ENCODE measurements at places on chromosomes 3 and 15.
A peak's percentile ranks its signal among the peaks of the same experiment; 100 is the strongest.

GRCh38 chr15:99090011-99090699 is 14.7 kb upstream of the SYNM start:
- DNase-seq: no peak

DNA sequence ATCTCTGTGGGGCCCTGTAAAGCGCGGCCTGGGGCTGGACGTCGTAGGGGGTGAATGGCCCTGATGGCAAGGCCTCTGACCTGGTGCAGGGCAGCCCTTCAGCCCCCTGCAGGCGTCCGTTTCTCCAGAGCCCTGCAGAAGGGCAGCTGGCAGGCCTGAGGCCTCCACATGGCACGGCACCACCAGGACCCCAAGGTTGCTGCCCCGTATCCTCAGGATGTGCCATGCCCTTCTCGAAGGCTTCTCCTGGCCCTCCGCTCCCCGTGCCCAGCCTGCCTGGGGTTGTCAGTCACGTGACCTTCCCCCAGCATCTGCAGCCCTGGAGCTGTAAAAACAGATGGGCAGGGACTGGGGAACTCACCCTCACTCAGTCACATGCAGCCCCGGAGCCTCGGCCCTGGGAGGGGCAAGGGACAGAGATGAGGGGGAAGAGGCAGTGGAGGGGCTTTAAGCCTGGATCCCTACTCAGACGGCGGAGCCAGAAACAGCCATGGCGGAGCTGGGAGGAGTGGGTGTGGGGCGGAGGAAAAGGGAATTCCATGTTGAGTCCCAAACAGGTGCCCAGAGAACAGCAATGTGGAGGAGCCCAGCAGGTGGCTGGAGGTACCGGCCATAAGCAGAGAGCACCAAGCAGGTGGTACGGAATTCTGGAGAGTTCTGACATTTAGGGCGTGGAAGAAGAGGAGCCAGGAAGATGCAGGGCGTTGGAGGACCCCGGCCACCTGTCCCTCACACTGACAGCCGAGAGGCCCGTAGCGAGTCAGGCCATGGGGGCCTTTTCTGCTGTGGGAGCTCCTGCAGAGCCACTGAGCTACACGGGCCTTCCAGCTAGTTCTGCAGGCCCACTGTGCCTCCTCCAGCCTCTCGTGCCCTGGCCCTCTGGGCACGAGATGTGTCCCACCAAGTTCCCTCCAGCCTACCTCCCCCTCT is 193.1 kb downstream of the XXYLT1 start:
- DNase-seq: no peak

GRCh38 chr3:99678896-99679295 is 40.5 kb downstream of the COL8A1 start:
- DNase-seq: no peak

- DNase-seq: no peak
These were observed 310.0 kb downstream of the SHQ1 start for GRCh38 chr3:72538070-72538745.

- no peak for DNase-seq
These were observed 73.1 kb downstream of the RAB11A start for GRCh38 chr15:65942436-65942835.

DNA sequence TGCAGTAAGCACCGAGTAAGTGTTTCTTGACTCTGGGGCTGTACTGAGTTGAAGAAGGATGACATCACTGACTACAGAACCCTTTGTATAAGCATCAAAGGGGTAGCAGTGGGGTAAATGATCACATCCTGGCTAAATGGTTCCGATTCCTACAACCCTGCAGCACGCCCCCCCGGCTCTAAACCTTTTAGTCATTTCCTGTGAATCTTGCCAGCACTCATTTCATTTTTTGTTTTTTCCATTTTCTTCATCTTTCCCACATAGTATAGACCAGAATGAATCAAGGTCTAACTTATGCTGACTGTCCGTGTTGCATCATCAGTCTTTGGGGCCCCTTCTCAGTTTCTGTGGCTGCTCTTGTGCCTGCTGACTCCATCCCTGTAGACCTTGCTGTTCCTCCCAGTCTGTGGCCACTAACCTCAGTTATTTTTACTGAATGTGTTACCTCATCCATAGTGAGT is 383.1 kb upstream of the TPRG1 start:
- DNase-seq: peak; percentile 28

DNA sequence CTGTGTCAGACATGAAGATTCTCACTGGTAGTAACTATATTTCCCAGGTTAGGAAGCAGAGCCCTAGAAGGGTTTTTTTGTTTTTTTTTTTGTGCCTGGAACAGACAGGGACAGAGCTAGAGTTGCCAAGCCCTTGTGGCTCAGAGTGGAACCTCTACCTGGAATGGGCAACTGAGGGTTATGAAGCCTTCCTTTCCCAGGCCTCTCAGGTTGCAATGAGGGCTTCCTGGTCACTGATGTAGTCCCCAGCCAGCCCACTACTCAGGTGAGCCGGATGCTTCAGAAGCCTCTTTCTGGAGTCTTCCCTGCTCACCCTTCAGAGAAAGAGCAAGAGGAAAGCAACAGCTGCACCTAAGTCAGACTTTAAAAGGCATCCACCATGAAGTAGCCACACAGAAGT is 48.8 kb upstream of the MANF start:
- no peak for DNase-seq

DNA sequence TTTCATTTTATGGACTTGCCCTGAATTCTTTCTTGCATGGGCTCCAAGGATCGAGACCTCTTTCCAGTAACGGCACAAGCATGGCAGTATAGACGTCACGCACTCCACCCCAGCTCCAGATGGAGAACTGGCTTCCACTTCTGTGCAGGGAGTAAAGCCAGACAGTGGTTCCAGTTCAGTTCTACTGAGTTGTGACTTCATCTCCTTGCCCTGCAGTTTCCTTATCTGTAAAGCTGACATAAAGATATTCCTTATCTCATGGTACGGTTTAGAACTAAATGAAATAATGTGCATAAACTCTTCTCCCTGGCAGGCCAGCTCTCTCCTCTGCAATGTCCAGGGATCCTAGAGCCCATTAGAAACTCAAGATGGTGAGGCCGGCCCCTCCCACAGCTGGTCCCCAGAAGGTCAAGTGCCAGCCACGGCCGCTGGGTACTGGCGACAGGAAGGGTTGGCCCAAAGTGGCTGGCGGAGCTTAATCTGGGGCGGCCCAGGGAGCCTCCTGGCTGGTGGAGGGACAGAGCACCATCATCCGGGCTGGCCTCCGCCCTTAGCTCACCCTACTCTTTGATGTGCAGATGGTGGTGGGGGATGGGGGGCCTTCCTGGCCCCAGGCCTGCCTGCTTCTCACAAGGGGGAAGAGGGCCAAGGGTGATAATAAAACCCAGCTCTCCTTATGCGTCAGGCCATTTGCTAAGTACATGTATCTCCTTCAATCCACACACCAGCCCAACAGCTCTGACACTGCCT is 7.2 kb downstream of the MESP2 start:
- no peak for DNase-seq

- DNase-seq: no peak
These were observed 3.5 kb downstream of the PDE12 start for GRCh38 chr3:57559526-57559925.

- DNase-seq: no peak
These were observed 70.7 kb downstream of the RIOX2 start for GRCh38 chr3:97901313-97902248.

DNA sequence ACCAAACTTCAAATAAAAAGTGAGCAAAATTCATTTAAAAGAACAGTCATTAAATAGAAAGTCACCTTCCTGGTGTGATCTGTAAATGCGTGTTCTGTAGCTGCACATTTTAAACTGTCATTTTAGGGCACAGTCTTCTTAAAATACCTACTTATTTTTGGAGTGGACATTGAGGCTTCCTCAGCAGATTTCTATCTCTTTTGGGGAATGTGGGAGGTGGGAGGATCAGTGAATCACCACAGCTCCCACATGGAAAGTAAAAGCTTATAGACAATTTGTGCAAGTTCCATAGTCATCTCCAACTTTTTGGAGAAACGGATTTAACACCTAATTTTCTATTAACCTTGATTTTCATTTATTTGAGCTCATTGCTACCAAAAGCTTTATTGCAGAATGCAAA is 21.0 kb upstream of the MOBP start:
- no peak for DNase-seq

- no peak for DNase-seq
These were observed 4.5 kb downstream of the RAF1 start for GRCh38 chr3:12659316-12660015.

GRCh38 chr3:56536735-56537134 is 20.2 kb upstream of the CCDC66 start:
- DNase-seq: no peak

DNA sequence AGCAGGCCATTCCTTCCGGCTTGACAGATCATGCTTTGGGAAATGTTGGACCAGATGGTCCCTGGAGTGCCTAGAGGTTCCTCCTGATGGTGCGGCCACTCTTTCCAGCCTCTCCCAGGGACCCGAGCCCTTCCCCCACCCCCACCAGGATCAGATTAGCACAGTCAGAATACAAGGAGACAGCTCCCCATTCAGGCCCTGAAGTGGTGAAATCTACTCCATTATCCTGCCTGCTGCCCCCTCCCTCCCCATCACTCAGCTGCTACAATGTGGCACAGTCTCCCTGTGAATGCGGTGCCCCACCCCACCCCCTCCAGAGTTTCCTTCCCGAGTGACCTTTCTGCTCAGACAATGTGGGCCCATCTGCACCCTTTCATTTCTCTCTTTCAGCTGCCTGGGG is 29.4 kb downstream of the RNU5B-1 start:
- no peak for DNase-seq

DNA sequence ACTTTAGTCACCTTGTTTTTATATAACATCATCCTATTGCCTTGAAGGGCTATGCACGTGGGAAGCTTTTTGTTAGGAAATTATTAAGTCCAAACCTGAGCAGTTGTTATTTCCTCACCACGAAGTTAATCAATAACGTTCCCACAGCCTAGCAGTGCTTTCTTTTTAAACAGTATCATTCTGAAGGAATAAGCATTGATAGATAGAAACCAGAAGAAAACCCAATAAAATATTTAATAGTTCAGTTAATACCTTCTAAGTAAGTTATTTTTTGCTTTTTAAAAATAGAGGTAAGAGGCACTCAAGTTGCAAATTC is 149.3 kb downstream of the KCNMB2 start:
- DNase-seq: no peak

- no peak for DNase-seq
These were observed 61.8 kb upstream of the ATP13A3 start for GRCh38 chr3:194548346-194549321.

DNA sequence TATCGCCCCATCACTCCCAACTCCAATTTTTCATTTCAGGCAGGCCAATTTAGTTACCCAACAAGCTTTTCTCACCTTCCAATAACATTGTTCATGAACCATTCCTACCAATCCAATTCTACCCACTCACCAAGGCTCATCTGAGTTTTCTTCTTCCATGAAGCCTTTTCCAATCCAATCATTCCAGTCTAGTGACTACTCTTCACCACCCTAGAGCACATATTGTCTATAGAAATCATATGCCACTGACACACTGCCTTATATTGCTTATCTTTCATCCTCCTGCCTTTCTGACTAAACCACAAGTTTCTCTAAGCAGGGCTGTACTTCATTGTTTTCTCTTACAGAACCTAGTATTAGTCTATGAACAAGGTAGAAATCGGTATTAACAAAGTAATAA is 11.4 kb downstream of the CCDC14 start:
- no peak for DNase-seq

- no peak for DNase-seq
These were observed 29.1 kb upstream of the LXN start for GRCh38 chr3:158701420-158702065.

- no peak for DNase-seq
These were observed 307.3 kb upstream of the CTDSPL start for GRCh38 chr3:37554364-37554763.

- DNase-seq: no peak
These were observed 41.2 kb upstream of the PIAS1 start for GRCh38 chr15:68012911-68013310.

DNA sequence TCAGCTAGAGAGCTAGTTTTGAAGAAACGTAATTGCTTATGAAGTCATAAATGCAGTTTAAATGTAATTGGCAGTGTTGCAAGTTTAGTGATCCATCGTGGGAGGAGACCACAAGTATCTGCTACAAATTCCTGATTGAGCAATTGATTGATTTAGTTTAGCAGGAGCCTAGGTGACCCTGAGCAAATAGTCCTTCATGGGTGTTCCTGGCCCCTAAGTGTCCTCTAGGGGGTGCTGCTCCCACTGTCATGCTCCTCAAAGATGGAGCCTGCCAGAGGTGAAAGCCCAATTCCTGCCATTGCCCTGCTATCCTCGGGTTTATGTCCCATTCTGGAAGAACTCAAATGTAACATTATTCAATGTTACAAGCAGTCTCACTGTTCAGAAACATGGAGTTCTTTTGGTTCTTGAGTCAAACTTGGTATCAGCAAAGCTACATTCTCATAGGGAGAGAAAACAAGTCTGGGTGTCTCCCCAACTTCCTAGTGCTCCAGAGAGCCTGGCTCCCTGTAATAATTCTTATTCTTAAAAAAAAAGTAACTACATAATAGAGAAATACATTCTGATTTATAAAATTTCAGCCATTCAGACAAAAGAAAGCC is 29.8 kb upstream of the SENP5 start:
- peak; percentile 48 for DNase-seq

DNA sequence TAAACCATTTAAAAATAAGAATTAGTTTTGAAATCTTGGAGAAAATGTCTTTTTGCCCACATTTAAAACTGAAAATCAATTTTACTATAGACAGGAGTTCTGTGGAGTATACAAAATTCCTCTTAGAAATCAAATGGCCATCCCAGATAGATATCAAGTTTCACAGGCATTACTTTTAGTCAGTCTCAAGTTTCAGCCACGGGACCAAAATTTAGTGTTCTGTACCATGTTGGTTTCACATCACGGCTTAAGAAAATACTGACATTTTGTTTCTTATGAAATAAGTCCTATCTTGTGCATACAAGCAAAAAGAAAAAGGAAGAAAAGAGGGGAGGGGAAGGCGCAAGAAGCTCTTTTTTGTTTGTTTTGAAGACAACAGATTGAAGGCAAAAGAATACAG is 45.7 kb downstream of the EIF2AK4 start:
- DNase-seq: no peak

GRCh38 chr15:58243070-58243469 is 104.9 kb downstream of the AQP9 start:
- no peak for DNase-seq

- DNase-seq: no peak
These were observed 138.9 kb downstream of the GREM1 start for GRCh38 chr15:32856753-32857152.

DNA sequence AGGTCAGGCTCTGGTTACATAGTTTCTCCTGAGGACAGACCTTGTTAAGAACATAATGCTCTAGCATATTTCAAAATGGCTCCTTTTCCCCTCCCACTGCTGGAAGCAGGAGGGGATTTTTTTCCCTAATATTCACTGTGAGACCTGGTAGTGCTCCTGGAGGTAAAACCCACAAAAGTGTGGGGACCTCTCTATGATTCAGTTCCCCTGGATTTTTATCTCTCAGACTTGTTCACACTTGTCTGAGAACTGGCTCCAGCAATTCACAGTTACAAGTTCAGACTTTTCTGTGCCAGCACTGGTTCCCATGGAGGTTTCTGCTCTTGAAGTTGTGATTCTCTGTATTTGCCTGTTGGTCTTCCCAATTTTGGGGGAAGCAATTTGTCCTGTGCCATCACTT is 36.3 kb upstream of the PCOLCE2 start:
- DNase-seq: no peak

- no peak for DNase-seq
These were observed 42.1 kb downstream of the CORO2B start for GRCh38 chr15:68620721-68621527.

- no peak for DNase-seq
These were observed 109.7 kb downstream of the LRRC49 start for GRCh38 chr15:71002316-71002715.
